ENCODE measurements at places on chromosomes 3 and 15.

DNA sequence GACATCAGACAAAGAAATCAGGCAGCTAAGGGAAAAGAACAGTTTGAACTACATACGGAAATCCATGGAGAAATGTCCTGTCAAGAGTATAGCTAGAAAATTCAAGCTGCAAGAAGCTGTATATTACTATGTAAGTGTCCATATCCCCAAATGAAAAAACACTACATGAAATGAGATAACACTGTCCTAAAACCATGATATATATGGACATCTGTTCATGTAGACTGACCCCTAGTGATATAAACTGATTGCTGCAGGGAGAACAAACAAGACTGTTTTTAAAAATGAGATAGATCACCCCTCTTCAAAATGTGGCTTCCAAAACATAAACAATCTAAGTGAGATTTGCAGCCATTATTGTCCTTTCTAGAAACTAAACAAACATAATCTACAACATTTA is 985.6 kb downstream of the EPHA3 start:
- no peak for DNase-seq

DNA sequence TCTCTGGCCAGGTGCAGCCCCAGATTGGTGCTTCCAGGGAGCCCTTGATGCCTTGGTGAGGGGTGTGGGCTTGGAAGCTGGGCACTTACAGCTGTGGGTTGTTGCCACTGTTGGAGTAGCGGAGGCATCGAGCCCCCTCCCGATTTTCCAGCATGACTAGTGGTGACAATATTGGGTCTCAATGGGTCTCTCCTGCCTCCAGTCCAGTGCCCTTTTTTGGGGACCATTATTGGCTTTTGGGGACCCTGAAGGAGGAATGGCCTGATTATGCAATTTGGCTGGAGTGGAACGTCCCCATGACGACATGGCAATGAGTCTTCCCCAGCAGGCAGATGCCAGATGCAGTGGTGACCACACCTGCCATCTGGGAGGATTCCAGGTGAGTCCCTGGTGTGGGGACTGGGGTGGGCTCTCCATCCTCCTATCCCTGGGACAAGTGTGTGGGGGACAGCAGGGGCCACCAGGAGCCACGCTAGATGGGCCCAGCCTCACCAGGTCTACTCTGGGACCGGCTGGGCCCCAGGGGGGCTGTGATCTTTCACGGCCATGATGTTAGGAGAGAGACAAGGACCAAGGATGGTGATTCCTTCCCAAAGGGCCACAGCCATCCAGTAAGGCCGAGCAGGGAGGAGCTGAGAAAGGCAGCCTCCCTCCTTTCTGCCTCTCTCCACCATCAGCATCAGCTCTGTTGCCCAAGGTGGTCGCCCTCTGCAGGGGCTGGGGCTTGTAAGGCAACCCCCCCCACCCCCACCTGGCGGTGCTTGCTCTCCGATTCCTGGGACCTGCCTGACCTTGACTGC is 196.8 kb downstream of the GOLGA6L6 start:
- no peak for DNase-seq

DNA sequence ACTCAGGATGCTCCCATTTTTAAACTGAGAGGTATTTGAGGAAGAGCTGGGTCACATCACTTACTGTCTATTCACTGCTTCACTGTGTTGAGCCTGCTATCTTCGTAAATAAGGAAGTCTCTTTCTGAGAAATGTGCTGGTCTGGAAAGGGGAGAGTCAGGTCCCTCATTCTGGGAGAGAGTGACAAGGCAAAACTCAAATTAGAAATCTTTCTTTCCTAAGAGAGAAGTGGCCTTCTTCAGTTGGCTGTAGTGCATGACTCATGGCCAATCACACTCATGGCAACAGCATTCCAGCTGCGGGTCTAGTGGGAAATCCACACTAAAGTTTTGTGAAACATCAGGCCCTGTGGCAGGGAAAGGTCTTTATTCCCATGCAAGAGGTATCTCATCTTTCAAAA is 11.5 kb upstream of the TIMP4 start:
- no peak for DNase-seq

DNA sequence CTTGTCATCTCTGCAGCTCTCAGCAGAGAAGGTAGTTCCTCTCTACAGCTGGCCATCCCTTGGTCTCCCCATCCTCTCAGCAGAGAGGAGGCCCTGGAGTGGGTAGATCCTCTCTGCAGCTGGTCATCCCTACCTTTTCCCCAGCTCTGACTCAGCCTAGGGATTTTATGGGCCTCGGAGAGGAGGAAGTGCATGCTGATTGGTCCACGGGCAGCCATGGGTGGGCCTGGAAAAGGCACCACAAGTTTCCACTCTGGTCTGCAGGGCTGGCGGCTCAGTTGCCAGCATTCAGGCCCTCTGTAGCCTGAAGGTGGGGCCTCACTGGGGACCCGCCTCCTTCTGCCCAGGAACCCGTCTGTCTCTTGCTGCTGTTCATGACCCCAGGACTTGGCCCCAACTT is 36.9 kb downstream of the NR1D2 start:
- no peak for DNase-seq

- DNase-seq = no peak
Measured at GRCh38 chr3:13243586-13243985, 170.4 kb upstream of the IQSEC1 start.

DNA sequence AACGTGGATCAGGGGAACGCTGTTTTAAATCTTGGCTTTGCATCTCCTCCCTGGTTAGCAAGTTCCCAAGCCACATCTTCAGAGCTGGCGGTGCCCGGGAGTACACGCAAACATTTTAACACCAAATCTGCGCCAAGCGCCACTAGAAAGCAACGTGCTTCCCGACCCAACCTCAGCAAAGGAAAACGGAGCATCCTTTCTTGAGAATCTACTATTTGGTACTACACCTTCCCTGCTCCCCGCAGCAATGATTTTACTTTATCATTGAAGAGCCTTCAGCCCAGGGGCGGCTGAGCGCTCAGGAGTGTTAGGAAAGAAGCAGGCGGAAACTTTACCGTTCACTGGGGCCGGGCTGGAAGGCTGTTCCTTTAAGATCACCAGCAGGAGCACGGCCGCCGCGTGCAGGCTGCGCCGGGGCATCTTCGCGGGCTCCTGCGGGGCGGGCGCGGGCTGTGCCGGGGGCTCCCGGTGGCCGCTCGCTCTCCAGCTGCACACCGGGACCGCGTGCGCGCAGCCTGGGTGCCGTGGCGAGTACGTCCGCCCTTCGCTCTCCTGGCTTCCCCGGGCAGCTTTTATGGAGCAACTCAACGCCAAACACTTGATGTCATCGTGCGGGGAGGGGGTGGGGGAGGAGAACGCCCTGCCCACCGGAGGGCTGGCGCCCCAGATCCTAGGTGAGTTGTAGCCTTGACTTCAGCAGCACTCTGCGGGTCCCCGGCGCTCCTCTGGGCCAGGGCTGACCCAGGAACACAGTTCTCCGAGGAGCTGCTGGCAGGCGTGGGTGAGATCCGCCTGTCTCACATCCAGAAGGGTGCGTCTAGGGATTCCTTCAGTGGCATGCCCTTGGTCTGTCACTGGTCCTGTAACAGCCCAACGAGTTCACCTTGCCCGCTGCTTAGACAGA is at the start of gene CA12:
TSS of gene CA12 (minus strand) at position 546 of the 904 bp plus-strand sequence. CDS start at position 420, 126 bp downstream.
- no peak for DNase-seq

DNA sequence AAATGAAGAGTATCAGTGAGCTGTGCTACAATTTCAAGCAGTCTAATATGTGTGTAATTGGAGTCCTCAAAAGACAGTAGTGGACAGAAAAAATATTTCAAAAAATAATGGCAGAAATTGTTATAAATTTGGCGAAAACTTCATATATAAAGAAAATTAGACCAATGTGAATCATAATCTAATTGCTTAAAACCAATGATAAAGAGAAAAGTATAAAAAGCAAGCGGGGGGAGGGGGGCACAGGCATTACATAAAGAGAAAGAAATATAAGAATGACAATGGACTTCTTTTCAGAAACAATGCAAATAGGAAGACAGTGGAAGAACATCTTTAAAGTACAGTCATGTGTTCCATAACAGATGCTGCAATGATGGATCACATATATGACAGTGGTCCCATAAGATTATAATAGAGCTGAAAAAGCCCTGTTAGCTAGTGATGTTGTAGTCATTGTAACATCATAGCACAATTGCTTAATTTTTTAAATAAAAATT is 7.9 kb upstream of the PXYLP1 start:
- no peak for DNase-seq

DNA sequence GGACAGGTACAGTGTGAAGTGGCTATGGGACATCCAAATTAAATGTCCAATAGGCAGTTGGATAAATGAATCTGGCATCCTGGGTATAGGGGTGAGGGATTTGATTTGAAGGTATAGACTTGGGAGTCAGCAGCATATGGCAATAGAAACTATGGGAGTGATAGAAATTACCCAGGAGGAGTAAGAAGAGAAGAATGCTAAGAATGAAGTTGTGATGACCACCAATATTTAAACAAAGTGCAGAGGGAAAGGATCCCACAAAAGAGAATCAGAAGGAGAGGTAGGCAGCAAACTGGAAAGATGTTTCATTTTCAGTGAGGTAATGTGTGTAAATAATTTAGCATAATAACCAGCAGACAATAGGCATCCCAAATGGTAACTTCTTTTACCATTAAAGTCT is 13.8 kb upstream of the MSL2 start:
- DNase-seq = no peak

GRCh38 chr3:43581343-43581742 is 40.5 kb downstream of the ANO10 start:
- no peak for DNase-seq

GRCh38 chr15:22895465-22896190 is 57.2 kb downstream of the NIPA2 start:
- DNase-seq = no peak

DNA sequence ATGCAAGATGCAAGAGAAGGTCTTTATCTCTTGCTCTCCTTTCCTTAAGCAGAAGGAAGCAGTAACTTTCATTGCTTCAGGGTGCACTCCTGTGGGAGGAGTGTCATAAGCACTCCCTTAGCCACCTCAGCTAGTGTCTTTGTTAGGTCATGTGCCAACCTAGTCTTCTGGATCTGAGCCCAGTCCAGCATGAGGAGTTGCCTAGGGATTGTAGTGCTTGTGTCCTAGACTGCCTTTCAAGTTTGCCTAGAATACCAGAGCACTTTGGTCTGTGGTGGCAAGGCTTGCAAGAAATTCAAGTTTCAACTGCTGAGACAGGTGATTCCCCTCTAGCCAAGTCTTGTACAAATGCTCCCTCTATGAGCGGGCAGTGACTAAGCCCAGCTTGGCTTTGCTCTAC is 633.6 kb downstream of the ZNF385D start:
- DNase-seq = no peak

GRCh38 chr3:108250626-108251025 is 28.4 kb upstream of the IFT57 start:
- no peak for DNase-seq

- no peak for DNase-seq
Measured at GRCh38 chr3:76552653-76553052, 487.2 kb upstream of the ROBO2 start.

DNA sequence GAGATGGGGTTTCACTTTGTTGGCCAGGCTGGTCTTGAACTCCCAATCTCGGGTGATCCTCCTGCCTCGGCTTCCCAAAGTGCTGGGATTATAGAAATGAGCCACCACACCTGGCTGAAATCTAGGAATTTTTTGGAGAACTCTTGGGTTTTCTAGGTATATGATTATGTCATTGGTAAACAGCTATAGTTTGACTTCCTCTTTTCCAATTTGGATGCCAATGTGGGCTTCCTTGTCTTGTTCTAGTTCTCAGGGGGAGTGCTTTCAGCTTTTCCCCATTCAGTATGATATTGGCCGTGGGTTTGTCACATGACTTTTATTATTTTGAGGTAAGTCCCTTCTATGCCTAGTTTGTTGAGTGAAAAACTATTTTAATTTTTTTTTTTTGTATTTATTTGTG is 17.9 kb downstream of the KCNMB3 start:
- no peak for DNase-seq

- no peak for DNase-seq
Measured at GRCh38 chr3:97658668-97659285, 105.8 kb upstream of the ARL6 start.

DNA sequence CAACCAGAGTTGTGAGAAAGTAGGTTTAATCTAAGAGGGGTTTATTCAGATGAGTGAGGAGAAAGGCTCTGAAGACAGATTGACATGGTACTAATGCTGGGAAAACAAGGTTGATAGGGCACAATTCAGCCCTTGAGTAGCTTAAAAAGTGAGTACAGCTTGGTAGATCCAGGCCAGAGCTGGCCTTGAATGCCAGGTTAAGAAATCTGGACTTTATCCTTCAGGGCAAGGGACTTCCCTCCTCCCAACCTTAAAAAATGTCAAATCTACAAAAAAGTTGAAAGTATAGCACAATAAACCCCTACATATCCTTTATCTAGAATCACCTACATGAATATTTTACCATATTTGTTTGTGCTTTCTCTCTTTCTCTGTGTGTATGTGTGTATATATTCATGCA is 7.9 kb downstream of the TM4SF18 start:
- DNase-seq = no peak

- peak; percentile 54 for DNase-seq
Measured at GRCh38 chr3:128549283-128550112, 56.5 kb upstream of the GATA2 start.

- DNase-seq = no peak
Measured at GRCh38 chr3:124174476-124174875, 182.6 kb upstream of the ROPN1 start.

DNA sequence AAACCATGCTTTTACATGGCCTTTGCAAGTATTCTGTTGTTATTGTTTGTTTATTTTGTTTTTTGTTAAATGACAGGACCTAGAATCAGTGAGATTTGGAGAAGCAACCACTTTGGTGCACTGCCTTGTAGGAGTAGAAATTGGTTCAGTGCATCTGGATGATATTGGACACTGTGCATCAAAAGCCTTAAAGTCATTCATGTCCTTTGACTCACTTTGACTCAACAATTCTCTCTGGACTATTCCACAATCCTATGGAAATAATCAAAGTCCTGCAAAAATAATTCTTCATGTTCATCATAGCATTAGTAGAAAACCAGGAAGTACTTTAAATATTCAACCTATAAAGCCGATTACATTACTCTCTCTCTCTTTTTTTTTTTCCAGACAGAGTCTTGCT is 224.8 kb downstream of the ABHD5 start:
- DNase-seq = no peak

- no peak for DNase-seq
Measured at GRCh38 chr3:107643038-107643883, 120.5 kb downstream of the BBX start.

- no peak for DNase-seq
Measured at GRCh38 chr3:178778589-178778988, 242.4 kb downstream of the KCNMB2 start.

DNA sequence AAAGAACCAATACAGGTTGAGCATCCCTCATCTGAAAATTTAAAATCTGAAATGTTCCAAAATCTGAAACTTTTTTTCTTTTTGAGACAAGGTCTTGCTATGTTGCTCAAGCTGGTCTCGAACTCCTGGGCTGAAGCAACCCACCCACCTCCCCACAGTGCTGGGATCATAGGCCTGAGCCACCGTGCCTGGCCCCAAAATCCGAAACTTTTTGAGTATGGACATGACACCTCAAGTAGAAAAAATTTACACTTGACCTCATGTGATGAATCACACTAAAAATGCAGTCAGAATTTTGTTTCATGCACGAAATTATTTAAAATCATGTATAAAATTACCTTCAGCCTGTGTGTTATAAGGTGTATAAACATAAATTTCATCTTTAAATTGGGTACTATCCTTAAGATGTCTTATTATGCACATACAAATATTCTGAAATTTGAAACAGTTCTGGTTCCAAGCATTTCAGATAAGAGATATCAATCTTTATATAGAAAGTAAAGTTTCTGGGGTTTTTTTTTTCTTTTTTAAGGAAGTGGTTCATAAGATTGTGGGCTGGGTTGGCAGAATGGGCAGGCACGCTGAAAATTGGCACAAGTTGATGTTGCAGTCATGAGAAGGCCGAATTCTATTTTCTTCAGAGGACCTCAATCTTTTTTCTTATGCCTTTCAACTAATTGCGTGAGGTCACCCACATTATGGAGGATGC is 72.5 kb downstream of the SPRED1 start:
- DNase-seq = no peak
